ENCODE measurements at places on chromosomes 7 and 10.

- peak overlapping the region; percentile 90 for H3K27ac ChIP-seq
- H3K36me3 ChIP-seq = peaks cover 13% of the 10 kb centered on the region
- H3K4me3 ChIP-seq = peak overlapping the region; percentile 0
- peak; percentile 77 for DNase-seq
Observed at GRCh38 chr7:5629941-5630340, 151.5 kb downstream of the RNF216 start.

DNA sequence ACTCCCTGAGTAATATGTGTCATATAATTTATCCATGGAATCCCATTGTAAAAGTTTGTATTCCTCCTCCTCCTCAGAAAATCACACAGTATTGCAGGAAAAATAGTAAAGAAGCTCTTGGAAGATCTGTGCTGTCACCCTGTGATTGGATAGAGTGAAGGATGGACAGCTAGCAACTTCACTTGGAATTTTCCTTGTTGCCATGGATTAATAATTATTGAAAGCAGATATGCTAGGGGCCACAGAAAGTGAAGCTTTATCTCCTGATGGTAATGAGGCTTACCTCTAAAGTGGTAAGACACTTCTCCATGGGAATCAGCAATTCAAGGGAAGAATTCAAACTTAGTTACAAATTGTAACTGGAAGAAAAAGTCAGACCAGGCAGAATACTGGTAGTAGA lies 48.8 kb downstream of the PHYHIPL start:
- no peaks in the 10 kb centered on the region for H3K36me3 ChIP-seq
- H3K4me3 ChIP-seq = no peak overlapping the region
- no peaks in the 10 kb centered on the region for H3K27me3 ChIP-seq
- no peaks in the 10 kb centered on the region for H3K4me1 ChIP-seq
- no peak overlapping the region for H3K27ac ChIP-seq
- DNase-seq = no peak

DNA sequence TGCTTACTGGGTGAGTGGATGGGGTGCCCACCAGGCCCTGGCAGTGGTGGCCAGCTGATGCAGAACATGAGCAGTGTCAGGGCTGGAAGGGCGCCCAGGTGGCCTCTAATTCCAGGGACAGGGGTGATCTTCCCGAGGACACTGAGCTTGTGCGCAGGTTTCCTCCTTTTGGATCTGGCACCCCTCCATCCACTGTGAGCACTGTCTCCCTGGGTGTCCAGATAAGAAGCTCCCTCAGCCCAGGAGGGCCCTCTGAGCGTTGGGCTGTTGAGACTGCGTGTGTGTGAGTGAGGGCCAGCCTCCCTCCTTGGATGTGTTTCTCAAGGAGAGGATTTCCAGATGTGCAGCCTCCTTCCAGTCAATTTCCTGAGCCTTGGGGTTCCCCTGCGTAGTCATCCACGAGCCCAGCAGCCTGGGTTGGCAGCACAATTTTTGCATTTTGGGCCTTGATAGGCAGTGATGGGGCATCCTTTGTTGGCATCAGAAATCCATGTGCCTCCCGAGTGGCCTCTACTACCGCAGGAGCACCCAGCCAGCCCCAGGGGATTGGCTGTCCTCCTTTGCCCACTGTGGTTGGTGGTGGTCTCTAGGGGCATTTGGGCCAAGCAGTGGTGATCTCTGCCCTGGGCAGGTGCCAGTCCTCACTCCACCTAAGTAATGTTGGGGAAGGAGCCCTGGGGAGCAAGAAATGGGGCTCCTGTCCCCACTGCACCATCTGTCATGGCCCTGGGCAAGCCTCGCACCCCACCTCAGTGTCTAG lies 20.9 kb upstream of the BTBD16 start:
- H3K4me3 ChIP-seq = no peak overlapping the region
- peaks cover 4% of the 10 kb centered on the region for H3K36me3 ChIP-seq

DNA sequence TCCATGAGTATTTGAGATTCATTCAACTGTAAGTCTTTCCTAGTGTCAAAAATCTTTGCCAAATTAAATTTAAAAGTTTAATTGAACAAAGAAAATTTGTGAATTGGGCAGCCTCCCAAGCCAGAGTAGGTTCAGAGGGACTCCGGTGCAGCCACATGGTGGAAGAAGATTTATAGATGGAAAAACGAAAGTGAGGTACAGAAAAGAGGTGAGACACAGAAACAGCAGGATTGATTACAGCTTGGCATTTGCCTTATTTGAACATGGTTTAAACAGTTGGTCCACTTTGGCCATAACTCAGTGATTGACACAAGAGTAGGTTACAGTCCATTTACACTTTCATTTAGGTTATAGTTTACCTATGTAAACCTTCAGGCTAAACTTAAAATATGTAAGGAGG lies 465.8 kb downstream of the ARL4A start:
- no peak overlapping the region for H3K4me3 ChIP-seq
- no peak for DNase-seq
- no peaks in the 10 kb centered on the region for H3K36me3 ChIP-seq
- H3K27me3 ChIP-seq = no peaks in the 10 kb centered on the region

GRCh38 chr10:102994531-102995295 lies 76.6 kb downstream of the CNNM2 start:
- peaks cover 12% of the 10 kb centered on the region for H3K4me1 ChIP-seq
- no peaks in the 10 kb centered on the region for H3K36me3 ChIP-seq
- no peak overlapping the region for H3K27ac ChIP-seq
- DNase-seq = no peak
- H3K27me3 ChIP-seq = peaks cover 3% of the 10 kb centered on the region

DNA sequence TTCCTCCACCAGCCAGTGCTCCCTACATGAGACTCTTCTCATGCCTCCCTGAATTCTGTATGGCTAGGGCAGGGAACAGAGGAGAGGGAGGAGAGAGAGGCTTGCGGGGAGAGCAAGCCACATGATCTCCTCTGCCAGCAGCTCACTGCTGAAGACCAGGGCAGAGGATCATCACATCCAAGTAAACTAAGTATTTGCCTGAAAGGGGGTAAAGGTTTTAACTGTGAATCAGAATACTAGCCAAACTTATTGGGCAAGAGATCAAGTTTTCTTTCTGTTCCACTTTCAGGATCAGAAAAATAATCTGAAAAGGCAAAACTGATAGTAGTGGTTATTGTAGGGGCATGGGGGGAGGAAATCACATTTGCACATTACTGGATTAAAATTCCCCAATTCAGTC lies 17.8 kb upstream of the ERCC6 start:
- DNase-seq = no peak
- H3K27ac ChIP-seq = peak overlapping the region; percentile 72
- no peak overlapping the region for H3K4me3 ChIP-seq

- H3K4me3 ChIP-seq = no peak overlapping the region
- H3K4me1 ChIP-seq = no peaks in the 10 kb centered on the region
- H3K27me3 ChIP-seq = peaks cover 22% of the 10 kb centered on the region
Observed at GRCh38 chr10:132869621-132870020, 72.7 kb downstream of the CFAP46 start.

DNA sequence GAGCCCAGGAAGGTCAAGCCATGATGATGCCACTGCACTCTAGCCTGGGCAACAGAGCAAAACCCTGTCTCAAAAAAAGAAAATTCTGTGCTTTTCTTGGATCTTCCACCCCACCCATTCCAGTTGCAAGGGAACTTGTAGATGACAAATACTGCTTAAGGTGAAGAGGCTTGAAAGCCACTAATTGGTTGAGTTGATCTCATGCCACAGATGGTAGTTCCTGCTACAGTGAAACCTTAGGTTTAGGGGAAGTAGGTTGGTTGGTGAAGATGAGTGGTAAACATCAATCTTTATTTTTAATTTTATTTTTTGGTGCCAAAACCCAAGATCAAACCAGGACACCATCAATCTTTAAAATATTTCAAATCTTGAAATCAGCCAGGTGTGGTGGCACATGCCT lies 2.9 kb upstream of the GDI2 start:
- no peaks in the 10 kb centered on the region for H3K27me3 ChIP-seq
- peaks cover 19% of the 10 kb centered on the region for H3K4me1 ChIP-seq
- peaks cover 23% of the 10 kb centered on the region for H3K36me3 ChIP-seq

- peaks cover 23% of the 10 kb centered on the region for H3K4me1 ChIP-seq
- H3K36me3 ChIP-seq = peaks cover 9% of the 10 kb centered on the region
- peaks cover 6% of the 10 kb centered on the region for H3K27me3 ChIP-seq
- DNase-seq = no peak
- H3K4me3 ChIP-seq = peak overlapping the region; percentile 91
Observed at GRCh38 chr10:43594944-43595589, 11.2 kb upstream of the ZNF485 start.

All from HFFc6 (cell line).